NCI-H1105 (cell line): ENCODE measurements at places on chromosomes 2 and 18.

- no peak for DNase-seq
Observed at GRCh38 chr2:176164201-176164600, 7.1 kb downstream of the HOXD3 start.

GRCh38 chr2:150752229-150752628 is 264.8 kb upstream of the RND3 start:
- DNase-seq = no peak

- no peak for DNase-seq
Observed at GRCh38 chr18:7890075-7890474, 323.0 kb downstream of the PTPRM start.

DNA sequence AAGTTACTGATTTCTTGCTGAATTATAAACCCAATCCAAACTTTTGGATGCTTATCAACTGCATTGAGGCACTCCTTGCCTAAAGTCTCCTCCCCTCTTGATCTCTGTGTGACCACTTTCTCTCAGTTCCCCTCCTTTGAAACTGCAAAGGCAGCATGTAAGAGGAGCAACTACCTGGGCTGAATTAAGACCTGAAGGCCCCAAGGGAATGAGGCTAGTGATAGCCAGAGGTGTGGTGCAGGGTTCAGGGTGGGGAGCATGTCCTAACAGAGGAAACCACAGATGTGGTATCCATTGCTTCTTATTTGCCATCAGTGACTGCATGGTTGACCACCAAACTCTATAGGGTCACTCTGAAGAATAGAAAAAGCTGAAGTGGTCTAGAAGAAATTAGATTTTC is 557.9 kb downstream of the TNS1 start:
- no peak for DNase-seq

GRCh38 chr2:4873876-4874593 is 818.1 kb upstream of the SOX11 start:
- DNase-seq = no peak

DNA sequence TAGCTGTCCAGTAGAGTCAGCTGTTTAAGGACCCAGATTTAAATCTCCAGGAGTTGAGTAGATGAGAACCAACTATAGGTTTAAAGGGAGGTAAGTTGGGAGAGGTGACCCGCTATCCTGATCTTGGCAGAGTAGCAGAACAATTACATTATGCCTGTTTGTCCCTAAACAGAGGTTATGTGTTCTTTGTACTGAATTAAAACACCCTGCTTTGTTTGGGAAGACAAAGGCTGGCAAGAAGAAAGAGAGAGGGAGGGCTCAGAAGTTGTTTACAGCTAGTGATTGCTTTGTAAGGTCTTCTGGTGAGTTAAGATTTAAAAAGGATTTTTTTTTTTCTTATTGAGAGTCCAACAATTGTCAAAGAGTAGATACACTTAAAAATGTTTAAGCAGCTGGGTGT is 37.3 kb downstream of the USP14 start:
- no peak for DNase-seq

- DNase-seq = no peak
Observed at GRCh38 chr2:23157812-23158211, 227.2 kb upstream of the KLHL29 start.

GRCh38 chr2:115880558-115880957 is 1438.1 kb downstream of the DPP10 start:
- DNase-seq = no peak

GRCh38 chr2:100437751-100438150 is 20.3 kb upstream of the CHST10 start:
- no peak for DNase-seq

DNA sequence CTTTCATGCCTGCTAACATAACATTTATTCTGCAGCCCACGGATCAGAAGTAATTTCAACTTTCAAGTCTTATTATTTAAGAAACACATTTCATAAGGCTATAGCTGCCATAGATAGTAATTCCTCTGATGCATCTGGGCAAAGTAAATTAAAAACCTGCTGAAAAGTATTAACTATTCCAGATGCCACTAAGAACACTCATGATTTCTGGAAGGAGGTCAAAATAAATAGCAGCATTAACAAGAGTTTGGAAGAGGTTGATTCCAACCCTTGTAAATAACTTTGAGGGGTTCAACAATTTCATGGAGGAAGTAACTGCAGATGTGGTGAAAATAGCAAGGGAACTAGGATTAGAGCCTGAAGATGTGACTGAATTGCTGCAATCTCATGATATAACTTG is 77.6 kb downstream of the CCDC148 start:
- DNase-seq = no peak

DNA sequence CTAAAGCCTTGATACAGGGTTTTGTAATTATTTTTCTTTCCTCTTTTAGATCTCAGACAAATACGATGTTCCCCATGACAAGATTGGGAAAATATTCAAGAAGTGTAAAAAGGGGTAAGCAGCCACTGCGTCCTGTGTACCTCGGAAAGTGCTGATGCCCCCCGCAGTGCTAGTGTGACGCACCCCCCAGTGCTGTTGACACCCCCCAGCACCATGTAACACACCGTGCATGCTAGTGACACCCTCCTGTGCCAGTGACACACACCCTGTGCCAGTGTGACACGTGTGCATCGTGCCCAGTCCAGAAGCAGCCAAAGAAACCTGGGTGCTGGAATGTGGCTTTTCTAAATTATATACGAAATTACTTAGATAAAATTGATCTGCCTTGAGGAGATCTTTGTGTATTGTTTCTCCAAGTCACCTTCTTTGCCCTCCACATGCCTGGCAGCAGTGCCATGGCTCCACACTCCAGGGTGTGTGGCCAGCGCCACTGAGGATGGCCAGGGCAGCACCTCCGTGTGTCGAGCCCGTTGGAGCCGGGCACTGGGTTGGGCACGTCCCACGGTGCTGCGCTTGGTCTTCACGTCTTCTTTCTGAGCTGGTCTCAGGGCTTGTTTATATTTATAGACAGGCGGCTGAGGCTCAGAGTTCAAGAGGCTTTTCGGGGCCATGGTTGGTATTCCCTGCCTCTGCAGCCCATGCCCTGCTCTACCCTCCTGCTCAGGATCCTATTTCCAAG is 44.3 kb upstream of the KLF11 start:
- DNase-seq = no peak

DNA sequence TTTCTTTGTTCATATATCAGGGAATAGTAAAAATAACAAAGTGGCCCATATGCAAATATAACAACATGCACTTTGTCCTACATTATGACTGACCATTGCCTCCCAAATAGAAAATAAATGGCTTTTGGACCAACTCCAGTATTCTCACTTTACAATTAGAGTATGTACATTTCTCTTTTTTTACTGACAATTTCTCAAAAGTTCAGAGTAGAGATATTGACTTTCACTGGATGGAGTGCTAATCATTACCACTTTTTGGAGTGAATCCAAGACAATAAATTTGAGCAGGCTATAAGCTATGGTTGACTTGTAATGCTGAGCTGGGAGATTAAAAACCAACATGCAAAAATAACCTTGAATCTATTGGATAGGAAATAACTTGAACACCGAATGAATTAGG is 987.4 kb downstream of the SUCLG1 start:
- DNase-seq = peak; percentile 3

- DNase-seq = no peak
Observed at GRCh38 chr2:96775160-96775559, 14.5 kb downstream of the CNNM4 start.

GRCh38 chr18:59308938-59309260 is 9.6 kb downstream of the CPLX4 start:
- DNase-seq = no peak

- DNase-seq = no peak
Observed at GRCh38 chr2:239354132-239354790, 46.6 kb downstream of the HDAC4 start.
